ENCODE measurements at places on chromosomes 5 and 9.

DNA sequence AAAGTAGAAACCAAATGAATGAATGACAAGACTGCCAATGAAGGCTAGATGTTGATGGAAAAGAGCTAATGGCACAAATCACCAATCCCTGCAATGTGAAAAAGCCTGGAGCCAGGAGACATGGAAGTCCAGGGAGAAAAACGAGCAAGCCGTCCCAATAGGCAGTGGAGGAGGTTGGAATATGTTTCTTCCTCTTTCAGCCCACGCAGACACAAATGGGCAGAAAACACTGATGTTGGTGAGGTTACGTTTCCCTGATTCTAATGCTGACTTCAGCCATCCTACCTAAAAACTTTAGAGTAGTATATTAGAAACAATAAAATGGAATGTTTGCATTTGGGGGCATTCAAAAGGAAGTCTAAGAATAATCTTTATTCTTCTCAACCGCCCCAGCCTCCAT, 23.9 kb upstream of the KIF2A start:
- no peak for DNase-seq

- no peak for DNase-seq
Observed at GRCh38 chr9:27451207-27451797, 72.8 kb upstream of the IFNK start.

DNA sequence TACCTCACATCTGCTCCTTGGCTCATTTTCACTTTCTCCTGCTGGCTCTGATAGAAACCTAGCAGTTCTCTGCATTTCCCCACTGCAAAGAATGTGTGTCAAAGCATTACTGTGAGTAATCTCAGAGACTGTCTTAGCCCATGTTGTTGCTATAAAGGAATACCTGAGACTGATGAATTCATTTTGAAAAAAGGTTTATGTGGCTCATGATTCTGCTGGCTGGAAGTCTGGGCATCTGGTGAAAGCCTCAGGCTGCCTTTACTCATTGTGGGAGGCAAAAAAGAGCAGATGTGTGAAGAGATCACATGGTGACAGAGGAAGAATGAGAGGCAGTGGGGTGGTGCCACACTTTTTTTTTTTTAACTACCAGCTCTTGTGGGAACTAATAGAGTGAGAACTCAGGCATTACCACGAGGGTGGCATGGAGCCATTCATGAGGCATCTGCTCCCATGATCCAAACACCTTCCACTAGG, 191.6 kb upstream of the CTNND2 start:
- DNase-seq, result no peak

- DNase-seq, result no peak
Observed at GRCh38 chr9:118635416-118635815, 733.8 kb downstream of the BRINP1 start.

GRCh38 chr9:110143950-110144545, 63.9 kb downstream of the C9orf152 start:
- peak; percentile 39 for DNase-seq

GRCh38 chr9:87499424-87500017, 1.9 kb downstream of the DAPK1 start:
- no peak for DNase-seq

DNA sequence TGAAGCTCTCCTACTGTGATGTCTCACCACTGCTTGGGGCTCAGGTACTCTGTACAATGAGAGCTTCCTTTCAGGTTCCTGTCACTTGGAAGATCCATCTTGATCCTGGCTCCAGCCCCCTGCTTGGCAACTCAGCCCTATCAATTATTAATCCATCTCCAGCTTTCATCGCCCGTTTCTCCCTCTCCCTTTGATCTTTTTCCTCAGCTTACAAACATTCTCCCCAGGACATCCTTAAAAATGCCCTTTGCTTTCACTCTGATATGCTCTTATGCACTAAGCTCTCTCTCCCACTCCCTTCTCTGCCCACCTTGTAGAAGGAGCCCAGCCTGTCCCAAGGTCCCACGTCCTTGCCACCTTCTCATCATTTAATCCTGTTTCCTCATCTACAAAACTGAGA, 109.0 kb downstream of the FRMD3 start:
- DNase-seq, result no peak

- no peak for DNase-seq
Observed at GRCh38 chr5:147050172-147050571, 171.6 kb upstream of the PPP2R2B start.

DNA sequence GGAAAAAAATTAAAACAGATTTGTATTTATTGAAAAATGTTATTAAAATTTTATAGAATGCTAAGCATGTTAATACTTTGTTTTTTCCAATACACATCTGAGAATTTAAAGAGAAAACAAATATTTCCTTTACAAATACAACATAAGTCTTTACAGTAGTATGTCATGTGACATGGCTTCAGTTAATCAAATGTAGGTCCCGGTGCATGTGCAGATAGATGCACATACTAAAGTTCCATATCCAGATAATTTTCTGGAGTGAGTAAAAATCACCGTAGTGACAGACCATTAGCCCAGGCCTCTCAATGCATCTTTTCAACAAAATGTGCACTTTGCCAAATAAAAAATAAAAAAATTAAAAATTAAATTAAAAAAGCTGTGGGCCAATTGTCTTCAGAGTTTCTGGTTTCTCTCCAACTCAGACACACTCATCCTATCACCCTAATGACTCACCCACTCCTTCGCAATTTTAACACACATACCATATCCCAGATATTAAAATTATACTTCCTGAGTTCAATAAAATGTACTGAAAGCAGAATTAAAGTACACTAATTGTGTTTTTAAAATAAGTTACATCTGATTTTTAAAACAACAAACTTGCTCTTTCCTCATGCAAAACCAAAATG, 508.1 kb downstream of the NR2F1-AS1 start:
- no peak for DNase-seq

DNA sequence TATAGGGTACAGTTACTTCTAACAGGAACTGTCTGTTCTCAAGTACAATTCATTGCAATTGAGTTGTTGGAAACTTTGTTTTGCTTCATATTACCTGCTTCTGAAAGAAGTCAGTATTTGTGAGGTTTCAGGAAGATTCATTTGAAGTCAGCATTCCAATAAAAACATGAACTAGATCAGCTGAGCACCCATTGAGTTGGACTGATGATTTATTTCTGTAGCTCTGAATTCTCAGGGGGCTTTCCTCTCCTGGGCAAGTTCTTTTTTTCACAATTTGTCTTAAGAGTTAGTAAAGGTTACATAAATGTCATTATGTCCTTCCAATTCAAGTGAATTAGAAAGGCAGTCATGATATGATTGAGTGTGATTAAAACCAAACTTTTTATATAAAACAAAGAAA, 16.2 kb upstream of the KIF2A start:
- no peak for DNase-seq

GRCh38 chr5:153598099-153598498, 107.6 kb downstream of the GRIA1 start:
- DNase-seq, result no peak

All from CD4-positive, alpha-beta T cell treated with Interleukin-12 subunit alpha and Interleukin-12 subunit beta, for 1 hour (primary cell).